ENCODE measurements at places on chromosomes 6 and 20.

- DNase-seq, result no peak
Measured at GRCh38 chr6:2870046-2870636, 28.5 kb upstream of the SERPINB1 start.

- no peak for DNase-seq
Measured at GRCh38 chr6:106561686-106562405, 67.5 kb downstream of the RTN4IP1 start.

- DNase-seq, result no peak
Measured at GRCh38 chr6:140663094-140663493, 1288.6 kb upstream of the CITED2 start.

GRCh38 chr6:91428953-91429560 lies 842.2 kb upstream of the MAP3K7 start:
- no peak for DNase-seq

DNA sequence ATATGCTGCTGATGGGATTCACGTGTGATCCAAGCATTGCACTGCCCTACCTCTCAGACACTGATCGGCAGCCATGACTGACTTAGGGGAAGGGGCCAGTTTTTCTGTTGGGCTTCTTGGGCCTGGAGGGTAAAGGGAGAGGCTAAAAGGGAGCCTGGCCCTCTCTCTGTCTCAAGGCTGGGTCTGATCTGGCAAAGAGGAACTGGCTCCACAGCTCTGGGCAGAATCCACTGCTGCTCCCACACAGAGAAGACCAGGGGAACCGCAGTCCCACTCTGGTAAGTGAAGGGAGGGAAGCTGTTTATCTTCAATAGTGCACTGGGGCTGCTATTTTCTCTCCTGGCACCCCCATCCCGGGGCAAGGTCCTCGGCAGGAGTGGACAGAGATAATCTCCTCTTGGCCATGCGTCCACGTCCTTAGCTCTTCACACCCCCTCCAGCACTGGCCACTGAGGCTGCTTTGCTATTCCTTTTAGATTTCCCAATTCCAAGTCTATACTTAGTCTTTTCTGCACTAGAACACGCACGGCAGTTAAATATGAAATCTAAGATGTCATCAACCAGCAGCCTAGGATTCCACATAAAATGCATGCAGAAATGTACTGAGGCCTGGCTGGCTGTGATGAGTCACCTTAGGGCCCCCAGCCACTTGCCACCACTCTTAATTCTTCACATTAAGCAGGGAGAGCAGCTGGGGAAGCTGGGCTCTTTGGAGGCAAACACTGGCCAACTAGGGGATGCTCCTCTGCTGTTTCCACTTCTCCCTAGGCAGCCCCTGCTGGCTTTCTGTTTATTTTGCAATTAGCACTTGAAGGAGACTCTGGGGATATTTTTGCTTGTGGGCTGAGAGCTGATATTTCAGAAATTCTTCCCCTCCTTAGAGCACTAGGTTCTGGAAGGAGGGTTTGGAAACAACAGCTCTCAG lies 87.8 kb upstream of the ARMC2 start:
- peak; percentile 58 for DNase-seq

DNA sequence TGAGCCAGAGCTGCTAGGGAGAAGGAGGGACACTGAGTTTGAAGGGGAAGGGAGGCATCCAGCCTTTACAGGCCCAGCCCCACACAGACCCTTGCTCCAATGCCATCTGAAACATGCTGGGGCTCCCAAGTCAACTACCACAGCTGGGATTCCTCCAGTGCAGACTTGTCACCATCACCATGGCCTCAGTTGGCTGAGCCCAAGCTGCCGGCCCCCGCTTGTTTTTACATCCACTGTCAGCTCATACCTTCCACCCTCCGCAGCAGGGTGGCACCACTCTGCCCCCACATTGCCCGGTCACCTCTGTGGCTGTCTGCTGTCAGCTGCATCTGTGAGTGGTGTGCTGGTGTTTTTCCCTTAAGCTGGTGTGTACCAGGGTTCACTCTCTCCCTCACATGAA lies 26.1 kb downstream of the GFOD1 start:
- no peak for DNase-seq

DNA sequence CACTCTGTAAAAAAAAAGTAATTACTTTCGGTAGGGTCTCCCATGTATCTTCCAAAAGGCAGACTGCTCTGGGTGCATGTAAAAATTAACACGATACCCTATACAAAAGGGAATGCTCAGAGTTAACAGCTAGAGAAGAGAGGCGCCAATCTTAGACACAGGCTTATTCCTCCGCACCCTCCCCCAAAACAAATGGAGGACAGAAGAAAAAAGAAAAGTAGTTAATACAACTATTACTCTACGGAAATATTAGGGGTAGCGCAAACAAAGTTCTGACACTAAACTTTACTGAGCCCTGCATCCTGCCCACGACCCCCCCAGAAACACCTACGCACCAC lies 331 bp upstream of the UFL1 start:
- no peak for DNase-seq

DNA sequence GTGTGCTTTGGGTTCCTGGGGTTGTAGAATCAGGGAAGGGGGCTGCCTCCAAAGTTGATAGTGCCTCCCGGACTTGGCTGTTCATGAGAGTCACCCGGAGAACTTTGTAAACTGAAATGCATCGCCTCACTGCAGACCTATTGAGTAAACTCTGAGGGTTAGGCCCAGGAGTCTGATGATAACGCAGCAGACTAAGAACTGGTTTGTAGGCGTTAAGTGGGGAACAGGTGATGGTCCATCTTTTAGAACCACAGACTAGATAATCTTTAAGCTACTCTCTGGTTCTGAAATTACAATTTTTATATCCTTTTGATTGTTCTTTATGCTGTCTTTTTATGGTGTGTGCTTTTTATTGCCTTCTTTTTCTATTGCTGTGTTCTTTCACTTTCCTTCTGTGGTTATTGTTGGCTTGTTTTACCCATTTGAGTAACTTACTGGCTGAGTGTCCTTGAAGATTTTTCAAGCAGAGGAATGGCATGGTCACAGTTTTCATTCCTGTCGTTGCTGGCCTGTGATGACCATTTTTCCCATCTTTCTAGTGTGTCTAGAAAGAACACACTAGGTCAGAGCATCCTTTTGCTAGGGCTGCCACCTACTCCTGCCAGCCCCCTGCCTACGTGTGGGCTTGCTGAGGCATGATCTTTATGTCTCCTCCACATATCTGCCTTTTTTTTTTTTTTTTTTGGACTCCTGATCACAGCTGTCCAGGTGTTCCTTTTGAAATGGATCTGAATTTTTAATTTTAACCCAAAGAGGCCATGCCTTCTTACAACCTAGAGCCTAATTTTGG lies 30.9 kb downstream of the LRRC1 start:
- DNase-seq, result no peak

DNA sequence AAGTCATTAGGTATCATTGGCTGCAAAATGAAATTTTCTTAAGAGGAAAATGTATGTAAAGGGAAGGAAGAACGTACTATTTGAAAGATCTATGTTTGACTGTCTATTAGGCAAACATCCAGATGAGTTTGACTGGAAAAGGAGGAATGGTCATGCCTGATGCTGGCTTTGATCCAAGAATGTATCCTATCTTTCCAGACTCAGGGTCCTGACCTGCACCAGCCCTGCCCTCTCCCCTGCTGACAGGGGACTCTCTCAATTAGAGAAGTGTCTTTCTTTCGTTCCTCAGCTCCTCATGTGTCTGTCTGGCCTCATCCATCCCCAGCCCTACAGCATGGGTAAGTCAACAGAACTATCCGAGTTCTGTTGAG lies 21.9 kb upstream of the SH3BGRL2 start:
- DNase-seq, result no peak

DNA sequence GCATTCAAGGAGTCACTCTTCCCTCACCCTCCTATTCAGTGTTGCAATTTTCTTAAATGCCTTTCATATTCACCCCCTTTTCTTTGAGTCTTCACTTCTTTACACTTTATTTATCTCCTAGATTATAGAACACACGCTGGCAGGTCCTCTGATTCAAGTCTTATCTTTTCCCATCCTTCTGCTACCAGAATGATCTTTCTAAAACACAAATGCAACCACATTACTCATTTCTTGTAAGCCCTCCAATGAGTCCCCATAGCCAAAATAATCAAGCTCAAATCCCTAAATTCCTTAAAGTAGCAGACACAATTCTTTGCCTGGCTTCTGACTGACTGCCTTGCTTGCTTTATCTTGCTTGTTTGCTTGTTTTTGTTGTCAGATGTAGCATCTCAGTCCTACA lies 920.0 kb downstream of the TFAP2A start:
- peak; percentile 52 for DNase-seq

DNA sequence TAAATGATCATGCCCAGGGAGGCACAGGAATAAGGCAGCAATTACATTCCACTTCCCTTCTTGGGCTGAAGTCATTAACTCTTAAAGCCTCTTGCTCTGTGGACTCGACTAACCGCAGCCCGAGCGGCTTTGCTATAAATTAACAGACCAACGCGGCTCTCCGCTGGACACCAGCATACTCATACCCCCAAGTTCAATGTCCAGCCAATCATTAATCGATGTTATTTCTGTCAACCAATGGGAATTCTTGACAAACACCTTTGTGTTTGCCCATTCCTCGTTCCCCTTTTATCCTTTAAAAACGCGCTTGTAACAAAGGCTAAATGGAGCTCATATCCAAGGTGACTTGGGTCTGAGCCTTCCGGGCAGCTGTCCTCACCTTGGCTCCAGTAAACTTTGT lies 183.1 kb upstream of the RALGAPA2 start:
- DNase-seq, result no peak

GRCh38 chr20:36496707-36497669 lies 44.3 kb upstream of the MYL9 start:
- DNase-seq, result no peak
